SIG-M5 (cell line): ENCODE measurements at places on chromosomes 7 and 10.

- no peak for DNase-seq
These were observed 981.5 kb downstream of the SORCS1 start for GRCh38 chr10:106183041-106183440.

- no peak for DNase-seq
These were observed 55.6 kb upstream of the KMT2E start for GRCh38 chr7:104958371-104958865.

GRCh38 chr10:66844176-66844942 lies 81.5 kb upstream of the LRRTM3 start:
- DNase-seq = no peak

DNA sequence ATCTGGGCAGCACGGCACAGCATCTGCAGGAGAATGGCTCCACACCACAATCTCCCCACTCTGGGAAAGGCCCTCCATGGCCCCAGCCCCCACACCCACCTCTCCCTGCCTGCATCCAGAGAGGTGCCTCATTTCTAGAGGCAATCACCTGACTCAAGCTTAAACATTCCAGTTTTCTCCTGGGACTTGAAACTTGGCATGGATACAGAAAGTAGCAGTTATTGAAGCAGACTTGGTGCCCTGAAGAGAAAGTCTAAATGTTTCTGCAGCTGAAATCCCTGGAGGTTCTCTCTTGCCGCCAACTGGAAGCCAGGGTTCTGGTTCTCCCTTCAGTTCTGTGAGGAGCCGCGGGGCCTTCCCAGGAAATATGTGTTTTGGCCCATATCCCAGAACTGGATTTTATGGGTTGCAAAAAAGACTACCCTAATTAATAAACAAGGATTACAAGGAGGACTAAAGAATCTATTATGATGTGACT lies 122.8 kb downstream of the SKIDA1 start:
- DNase-seq = no peak
